ENCODE measurements at places on chromosomes 7 and 10. TPM values are rescaled to one million over a fixed set of nuclear protein-coding genes. Genes with fewer than 3 reads are reported as not detected.

DNA sequence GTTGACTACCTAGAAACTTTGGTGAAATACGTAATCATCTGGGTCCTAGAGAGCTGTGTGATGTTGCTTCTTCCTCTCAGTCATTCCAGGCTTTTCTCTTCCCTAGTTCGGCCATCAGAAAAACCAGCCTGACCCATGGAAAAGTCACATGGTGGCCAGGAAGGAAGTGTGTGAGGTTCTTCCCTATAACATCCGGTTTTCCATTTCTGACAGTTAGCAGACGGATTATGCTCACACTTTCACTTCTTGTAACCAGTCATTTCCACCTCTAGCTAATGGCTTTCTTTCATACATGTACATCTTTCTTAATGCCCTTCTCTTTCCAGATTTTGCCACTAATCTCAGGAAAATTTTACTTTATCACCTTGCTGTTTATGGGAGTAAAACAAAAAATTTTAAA lies 110.0 kb upstream of the GLCCI1 start:
- no peak for DNase-seq

The TFPI2 gene
- 33.7 TPM for total RNA-seq

DNA sequence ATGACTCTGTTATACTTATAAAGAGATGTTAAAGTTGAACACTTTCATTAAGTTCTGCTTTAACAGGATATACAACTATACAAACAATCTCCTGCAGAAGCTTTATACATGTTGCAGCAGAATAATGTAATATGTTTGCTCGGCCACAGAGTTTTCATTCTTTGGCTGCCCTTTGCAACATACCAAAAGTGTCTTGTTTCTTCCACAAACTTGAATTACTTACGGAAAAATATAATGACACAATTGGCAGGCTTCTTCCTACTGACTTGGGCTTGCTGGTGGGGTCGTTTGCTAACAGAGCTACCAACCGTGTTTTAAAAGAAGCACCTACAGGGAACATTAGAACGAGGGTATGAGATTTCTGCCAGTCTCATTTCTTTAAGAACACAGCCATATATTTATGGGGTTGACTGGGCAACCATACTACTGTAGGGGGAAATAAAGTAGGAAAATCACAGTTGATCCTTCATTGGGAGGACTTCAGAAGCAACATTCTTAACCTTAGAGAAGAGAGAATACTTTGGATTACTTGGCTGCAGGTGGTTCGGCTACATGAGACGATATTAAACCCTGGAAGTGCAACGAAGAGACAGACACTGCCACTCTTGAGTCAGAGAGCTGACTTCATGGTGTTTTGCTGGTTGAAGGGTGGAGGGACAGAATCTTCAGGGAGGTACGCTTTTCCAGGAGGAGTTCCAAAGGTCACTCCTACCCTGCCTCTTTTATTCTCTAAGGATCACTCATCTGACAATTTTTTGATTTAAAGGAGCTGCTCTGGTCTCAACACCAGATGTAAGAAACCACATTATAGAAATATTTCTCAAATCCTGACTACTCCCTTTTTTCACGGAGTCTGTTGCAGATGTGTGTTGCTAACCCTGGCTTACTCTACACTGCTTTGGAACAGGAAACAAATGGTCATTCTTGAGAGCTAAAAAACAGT lies 123.9 kb downstream of the SEMA3C start:
- DNase-seq = no peak

DNA sequence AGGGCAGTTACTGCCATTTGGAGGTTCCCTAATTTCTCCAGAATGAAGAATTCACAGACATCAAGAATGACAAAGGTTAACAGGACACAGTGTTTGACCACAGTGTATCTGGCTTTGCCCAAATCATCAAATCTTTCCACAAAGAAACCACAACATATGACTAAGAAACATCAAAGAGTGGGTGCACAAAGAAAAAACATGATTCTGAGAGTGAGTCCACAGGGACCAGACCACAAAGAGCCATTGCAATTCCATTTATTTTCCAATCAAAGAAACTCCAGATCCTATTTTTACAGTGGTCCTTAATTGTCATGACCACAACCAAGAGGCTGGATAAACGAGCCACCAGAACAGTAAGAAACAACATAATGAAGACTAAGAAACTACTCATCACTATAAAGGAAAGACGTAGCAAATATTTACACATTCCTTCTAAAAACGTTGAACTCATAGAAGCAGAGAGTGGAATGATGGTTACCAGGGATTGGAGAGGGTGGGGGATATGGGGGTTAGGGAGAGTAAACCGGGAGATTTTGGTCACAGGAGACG lies 286.5 kb downstream of the DOCK4 start:
- DNase-seq = peak; percentile 63

- peak; percentile 95 for DNase-seq
Measured at GRCh38 chr10:16965740-16966447, 148.7 kb upstream of the RSU1 start.

GRCh38 chr10:91350651-91351081 lies 59.5 kb upstream of the HECTD2 start:
- no peak for DNase-seq

- no peak for DNase-seq
Measured at GRCh38 chr7:103432712-103433111, 13.3 kb downstream of the SLC26A5 start.

DNA sequence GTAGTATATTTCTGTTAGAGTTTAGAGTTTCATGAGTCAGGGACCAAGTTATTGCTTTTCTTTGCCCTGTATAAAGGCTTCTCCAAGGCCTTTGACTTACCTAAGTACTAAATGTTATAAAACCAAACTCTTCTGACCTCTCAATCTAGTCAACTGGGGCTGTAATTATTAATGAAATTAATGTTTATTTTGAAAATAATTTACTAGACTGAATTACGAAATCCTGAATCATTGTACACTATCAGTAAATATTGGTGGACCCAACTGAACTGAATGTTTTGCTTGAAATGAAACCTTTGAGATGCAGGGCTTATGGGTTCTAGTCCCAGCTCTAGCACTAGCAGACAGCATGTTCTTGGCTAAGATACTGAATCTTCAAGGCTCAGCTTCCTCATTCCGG lies 1.7 kb upstream of the CYP2C9 start:
- no peak for DNase-seq

DNA sequence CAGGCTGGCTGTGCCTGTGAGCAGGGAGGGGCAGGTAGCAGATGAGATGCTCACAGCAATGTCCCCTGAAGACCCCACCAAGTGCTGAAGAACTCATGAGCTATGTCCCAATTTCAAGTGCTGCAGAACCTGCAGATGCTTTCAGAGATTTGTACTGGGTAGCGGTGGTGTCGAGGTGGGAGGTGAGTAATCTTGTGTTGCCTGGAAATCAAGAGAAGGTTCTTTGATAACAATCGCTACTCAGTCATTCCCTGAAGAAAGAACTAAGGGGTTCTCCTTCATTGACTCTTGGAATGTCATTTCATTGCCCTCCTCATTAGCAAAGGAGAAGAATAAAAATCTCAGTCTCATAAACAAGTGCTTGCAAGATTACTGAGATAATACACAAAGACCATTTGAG lies 246.4 kb downstream of the EMX2 start:
- peak; percentile 47 for DNase-seq

The ATP6V0A4 gene
- 0.88 TPM for total RNA-seq
